ENCODE measurements at places on chromosomes 16 and 17.
A peak's percentile ranks its signal among the peaks of the same experiment; 100 is the strongest.

DNA sequence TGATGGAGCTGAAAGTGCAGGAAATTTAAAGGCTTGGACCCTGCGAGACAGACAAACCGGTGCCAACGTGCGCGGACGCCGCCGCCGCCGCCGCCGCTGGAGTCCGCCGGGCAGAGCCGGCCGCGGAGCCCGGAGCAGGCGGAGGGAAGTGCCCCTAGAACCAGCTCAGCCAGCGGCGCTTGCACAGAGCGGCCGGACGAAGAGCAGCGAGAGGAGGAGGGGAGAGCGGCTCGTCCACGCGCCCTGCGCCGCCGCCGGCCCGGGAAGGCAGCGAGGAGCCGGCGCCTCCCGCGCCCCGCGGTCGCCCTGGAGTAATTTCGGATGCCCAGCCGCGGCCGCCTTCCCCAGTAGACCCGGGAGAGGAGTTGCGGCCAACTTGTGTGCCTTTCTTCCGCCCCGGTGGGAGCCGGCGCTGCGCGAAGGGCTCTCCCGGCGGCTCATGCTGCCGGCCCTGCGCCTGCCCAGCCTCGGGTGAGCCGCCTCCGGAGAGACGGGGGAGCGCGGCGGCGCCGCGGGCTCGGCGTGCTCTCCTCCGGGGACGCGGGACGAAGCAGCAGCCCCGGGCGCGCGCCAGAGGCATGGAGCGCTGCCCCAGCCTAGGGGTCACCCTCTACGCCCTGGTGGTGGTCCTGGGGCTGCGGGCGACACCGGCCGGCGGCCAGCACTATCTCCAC is at the start of gene NOG:
TSS of gene NOG (plus strand) at position 54 of the 674 bp plus-strand sequence. CDS start at position 579, 525 bp downstream.
- DNase-seq: peak; percentile 21

DNA sequence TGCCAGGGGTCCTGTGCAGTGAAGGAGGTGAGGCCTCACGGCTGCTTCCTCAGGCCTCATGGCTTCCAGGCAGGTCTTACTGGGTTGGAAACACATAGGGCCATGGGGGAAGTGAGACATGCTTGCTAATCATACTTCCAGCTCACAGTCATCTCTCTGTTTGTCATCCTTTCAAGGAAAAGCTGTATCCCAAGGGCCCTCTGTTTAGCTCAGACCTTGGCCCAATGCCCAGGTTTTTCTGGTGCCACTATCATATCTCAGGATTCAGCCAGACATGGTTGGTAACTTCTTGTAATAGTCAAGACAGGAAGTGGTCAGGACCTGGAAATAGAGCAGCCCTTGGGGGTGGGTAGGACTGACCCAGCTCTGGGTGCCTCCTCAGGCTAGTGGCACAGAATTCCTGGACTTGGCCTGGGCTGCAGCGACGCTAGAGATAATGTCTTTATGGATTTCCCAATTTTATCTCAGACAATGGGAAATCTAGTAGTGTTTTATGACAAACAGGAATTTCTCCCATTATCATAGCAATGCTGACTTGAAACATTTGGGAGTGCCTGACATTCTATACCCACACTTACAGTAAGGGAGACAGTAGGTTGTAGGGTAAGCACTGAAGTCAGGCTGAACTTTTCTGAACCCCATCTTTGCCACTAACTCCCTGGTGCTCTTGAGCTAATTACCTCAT is 13.5 kb upstream of the ITGB3 start:
- DNase-seq: no peak

DNA sequence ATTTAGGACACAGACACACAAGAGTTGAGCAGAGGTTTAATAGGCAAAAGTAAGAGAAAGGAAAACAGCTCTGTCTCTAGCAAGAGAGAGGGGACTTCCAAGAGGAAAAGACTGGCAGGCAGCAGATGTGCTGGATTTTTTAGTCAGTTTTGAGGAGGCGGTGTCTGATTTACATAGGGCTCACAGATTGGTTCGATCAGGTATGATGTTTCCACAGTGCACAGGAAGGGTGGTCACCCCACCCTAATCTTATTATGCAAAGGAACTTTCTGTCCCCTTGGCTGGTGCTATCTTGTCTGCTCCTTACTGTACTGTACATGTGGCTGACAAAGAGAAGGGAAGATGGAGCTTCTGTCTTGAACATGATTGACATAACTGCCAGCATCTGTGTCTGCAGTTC is 25.3 kb downstream of the BFAR start:
- DNase-seq: no peak

DNA sequence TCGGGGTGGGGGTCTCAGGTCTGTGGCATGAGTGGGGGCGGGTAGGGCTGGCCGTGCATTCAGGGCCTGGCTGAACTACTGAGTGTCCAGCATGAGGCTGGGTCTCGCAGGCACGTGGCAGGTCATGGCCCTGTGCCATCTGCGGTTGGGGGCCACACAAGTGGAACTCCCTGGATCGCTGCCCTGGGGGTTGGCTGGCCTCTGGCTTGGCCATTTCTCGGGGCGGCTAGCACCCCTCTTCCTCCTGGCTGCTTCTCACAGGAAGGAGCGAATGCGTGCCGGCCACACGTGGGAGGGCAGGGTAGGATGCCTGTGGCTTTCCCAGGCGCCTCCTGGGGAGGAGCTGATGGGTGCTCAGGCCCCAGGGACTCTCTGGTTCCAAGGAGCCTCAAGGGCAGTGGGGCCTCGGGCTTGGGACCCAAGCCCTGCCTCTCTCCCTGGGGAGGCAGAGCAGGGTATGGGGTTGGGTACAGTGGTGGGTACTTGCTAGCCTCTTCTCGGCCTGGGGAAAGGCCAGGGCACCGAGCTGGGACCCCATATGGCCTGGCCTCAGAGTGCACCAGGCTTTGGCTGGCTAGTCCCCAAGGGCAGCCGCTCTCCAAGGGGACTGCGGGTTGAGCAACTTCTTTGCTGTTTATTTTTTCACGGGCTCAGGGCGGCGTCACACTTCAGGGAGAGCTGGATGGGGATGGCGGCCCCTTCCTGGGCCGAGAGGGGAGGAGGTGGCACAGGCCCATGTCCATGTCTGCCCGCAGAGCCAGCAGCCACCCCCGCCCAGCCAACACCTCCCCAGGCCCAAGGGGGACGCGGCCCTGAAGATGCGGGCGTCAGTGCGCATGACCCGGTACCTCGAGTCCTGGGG is 37.5 kb downstream of the ADCY7 start:
- DNase-seq: no peak

- no peak for DNase-seq
Observed at GRCh38 chr16:583815-584591, 5.9 kb upstream of the RAB40C start.

DNA sequence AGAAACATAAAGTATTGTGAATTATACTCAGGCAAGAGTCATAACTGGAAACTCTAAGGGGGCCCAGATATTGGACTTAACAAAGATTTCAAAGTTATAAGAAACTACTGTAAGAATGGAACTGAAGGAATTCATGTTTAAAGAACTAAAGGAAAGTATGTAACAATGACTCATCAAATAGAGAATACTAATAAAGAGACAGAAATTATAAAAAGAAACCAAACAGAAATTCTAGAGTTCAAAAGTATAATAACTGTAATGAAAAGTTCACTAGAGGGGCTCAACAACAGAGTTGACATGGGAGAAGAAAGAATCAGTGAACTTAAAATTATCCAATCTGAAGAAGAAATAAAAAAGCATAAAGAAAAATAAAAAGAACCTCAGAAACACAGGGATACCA is 55.4 kb downstream of the ADCY9 start:
- no peak for DNase-seq
